T-helper 9 cell (primary cell): ENCODE measurements at places on chromosomes 1 and 21.
A peak's percentile ranks its signal among the peaks of the same experiment; 100 is the strongest.

- DNase-seq, result no peak
These were observed 957.4 kb upstream of the NCAM2 start for GRCh38 chr21:20040768-20041167.

DNA sequence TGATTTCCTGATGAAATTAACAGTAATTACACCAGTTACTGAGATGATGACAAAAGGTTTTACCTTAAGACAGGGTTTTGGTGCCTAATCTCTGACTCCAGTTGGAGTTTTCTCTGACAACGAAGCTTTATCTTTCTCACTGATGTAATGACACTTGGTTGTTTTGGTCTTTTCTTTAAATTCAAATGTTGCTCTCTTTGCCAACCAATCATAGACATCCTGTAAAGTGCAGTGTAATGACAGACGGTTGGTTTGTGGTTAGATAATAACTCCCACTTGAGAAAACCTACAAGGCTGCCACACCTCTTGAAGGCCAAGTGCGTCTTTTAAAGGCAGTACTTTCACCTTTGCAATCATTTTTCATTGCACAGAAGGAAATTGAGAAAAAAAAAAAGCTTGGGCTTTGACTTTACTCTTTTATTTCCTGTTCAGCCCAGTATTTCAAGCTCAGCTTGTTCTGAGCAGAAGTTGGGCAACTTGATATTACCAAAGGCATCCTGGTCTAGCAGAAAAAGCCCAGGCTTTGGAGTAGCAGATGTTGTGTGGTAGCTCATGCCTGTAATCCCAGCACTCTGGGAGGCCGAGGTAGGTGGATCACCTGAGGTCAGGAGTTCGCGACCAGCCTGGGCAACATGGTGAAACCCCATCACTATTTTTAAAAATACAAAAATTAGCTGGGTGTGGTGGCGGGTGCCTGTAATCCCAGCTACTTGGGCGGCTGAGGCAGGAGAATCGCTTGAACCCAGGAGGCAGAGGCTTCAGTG lies 14.9 kb downstream of the PDIK1L start:
- peak; percentile 22 for DNase-seq

GRCh38 chr1:212271823-212272485 lies 13.3 kb upstream of the PPP2R5A start:
- no peak for DNase-seq

- DNase-seq, result no peak
These were observed 87.9 kb downstream of the ITPKB start for GRCh38 chr1:226651041-226651731.

- no peak for DNase-seq
These were observed 55.4 kb downstream of the EPRS1 start for GRCh38 chr1:219990782-219991510.

GRCh38 chr1:236165238-236165981 lies 23.1 kb downstream of the GPR137B start:
- DNase-seq, result no peak

DNA sequence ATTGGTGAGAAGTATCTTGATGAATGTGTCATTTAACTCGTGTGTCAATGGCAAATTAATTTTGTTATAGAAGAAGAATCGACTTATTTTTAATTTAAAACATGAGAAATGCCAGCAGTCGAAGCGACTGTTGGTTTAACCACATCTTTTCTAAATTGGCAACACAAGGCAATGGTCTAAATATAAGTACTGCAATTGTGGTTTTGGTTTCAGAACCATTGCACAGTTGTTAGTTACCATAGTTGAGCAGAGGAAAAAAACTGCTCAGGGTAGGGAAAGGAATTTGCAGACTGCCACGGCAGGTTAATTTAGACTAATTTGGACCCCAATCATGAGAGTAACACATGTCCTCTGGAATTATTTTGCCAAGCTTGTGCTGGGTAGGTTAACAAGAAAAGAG lies 185.6 kb upstream of the RUNX1 start:
- DNase-seq, result no peak

- no peak for DNase-seq
These were observed 45.4 kb downstream of the C1orf185 start for GRCh38 chr1:51147394-51147793.

- no peak for DNase-seq
These were observed 6.5 kb downstream of the WLS start for GRCh38 chr1:68225781-68226180.

DNA sequence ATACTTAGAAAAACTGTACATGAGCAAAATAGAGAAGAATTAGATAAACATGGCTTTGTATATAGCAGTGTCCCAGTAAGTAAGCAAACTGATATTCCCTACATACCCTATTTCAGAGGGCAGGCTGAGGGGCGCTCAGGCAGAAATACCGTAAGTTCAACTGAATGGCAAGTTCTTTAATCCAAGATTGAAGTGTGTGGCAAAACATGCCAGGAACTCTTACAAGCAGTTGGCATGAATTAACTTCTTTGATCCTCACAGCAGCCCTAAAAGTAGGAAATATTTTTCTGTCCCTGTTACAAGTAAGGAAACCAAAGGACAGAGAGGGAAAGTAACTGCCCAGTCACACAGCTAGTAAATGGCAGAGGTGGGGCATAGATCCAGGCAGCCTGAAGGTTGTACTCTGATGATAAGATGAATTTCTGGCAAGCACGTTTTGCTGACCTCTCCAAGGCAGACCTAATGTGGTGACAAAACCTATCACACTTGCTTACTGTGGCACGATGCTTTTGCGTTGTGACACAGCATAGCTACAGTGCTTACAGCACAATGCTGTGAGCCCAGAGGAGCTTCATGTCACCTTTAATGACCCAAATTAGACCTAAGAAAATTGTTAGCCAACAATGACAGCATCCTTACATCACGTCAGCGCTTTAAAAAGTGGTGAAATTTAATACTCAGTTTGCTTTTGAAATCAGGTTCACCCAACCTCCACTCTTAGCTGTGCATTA lies 35.0 kb upstream of the THEM4 start:
- DNase-seq, result no peak

- DNase-seq, result no peak
These were observed 5.7 kb downstream of the MYBPH start for GRCh38 chr1:203169770-203170520.

- DNase-seq, result no peak
These were observed 66.0 kb upstream of the HMGB4 start for GRCh38 chr1:33797849-33798248.

DNA sequence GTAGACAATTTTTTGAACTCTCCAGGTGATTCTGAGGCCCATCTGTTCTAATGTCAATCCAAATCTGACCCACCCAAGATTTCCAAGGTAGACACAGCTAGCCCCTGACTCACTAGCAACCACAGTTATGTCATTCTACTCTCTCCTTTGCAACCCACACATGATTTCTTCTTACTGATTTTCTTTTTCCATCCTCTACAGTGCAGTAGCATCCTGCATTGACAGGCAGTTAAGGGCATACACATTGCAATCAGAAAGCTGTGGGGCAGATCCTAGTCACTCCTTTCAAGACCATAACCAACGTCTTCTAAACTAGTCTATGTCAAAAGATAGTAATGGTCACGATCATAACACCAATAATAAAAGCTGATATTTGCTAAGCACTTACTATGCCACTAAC lies 54.2 kb downstream of the JAK1 start:
- DNase-seq, result no peak

DNA sequence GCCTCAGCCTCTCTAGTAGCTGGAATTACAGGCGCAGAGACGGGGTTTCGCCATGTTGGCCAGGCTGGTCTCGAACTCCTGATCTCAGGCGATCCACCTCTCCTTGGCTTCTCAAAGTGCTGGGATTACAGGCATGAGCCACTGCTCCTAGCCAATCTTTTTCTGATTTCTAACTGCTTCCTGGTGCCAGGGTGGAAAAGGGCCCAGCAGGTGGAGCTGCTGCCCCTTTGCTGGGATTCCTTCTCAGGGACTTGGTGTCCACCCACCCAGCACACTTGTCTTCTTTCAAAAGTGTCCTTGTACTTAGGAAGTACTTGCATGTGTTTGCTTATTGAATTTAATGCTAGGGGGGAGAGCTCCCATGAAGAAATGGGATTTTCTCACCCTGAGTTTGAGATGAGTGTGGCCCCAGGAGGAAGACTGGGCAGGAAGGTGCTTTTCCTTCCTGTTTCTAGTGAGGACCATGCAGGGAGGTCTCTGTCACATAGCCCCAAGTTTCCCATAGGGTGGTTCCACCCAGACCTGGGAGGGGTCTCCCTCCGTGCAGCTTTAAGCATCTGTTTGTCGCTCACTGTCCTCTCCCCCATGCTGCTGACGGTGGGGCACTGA lies 14.2 kb downstream of the UTP11 start:
- DNase-seq, result no peak

- DNase-seq, result no peak
These were observed 738.2 kb upstream of the ADGRL4 start for GRCh38 chr1:79744746-79745145.
